Urothelium cell line (cell line): ENCODE measurements at places on chromosomes 13 and 19.
A peak's percentile ranks its signal among the peaks of the same experiment; 100 is the strongest.

DNA sequence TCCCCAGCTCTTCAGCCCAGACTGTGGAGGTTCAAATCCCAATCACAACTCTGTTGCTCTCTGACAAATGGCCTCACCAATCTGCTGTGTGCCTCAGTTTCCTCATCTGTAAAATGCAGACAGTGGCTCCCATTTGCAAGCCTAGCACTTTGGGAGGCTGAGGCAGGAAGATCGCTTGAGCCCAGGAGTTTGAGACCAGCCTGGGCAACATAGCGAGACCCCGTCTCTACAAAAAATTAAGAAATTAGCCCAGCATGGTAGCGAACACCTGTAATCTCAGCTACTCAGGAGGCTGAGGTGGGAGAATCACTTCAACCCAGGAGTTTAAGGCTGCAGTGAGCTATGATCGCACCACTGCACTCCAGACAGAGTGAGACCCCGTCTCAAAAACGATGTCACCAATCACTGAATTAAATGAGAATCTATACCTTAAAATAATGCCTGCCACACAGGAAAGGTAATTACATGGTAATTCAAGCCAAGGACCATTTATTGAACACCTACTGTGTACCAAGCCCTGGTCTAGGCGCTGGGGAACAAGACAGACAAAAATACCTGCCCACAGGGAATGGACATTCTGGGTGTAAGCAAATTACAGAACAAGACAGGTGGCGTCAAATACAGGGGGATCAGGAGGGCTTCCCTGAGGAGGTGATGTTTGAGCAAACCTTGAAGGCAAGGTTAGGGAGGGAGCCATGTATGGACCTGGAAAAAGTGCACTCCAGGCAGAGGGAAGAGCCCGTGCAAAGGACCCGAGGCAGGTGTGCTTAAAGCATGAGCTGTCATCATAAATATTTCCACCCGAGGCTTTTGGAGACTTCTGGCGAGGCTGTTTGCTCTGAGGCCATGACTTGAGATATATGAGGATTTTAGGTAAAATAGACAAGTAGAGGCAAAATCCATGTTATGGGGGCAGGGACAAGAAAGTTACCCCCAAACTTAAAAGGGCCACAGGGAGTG lies 7.7 kb downstream of the NR2F6 start:
- no peak for DNase-seq

- DNase-seq: peak; percentile 98
These were observed at the start of gene ZNF223 for GRCh38 chr19:44051650-44052402. TSS of gene ZNF223 (plus strand) at chr19:44052036. CDS start at chr19:44055177, 3,141 bp downstream.

DNA sequence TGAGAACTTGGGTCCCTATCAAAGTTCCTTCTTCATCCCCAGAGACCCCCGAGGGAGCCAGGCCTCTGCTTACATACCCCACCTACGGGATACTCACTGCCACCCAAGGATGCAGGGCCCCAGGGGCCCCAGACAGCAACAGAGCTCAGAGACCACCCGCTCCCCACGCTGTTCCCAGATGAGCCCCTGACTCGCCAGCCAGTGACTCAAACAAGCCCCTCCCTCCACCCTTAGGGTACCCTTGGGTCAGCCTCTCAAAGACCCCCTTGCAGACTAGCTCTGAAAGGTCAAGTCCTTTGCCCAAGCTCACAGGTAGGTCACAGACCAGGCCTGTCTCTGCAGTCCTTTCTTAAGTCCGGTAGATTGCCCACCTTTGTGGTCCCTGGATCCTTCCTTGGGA lies 45.7 kb downstream of the CD320 start:
- DNase-seq: no peak

DNA sequence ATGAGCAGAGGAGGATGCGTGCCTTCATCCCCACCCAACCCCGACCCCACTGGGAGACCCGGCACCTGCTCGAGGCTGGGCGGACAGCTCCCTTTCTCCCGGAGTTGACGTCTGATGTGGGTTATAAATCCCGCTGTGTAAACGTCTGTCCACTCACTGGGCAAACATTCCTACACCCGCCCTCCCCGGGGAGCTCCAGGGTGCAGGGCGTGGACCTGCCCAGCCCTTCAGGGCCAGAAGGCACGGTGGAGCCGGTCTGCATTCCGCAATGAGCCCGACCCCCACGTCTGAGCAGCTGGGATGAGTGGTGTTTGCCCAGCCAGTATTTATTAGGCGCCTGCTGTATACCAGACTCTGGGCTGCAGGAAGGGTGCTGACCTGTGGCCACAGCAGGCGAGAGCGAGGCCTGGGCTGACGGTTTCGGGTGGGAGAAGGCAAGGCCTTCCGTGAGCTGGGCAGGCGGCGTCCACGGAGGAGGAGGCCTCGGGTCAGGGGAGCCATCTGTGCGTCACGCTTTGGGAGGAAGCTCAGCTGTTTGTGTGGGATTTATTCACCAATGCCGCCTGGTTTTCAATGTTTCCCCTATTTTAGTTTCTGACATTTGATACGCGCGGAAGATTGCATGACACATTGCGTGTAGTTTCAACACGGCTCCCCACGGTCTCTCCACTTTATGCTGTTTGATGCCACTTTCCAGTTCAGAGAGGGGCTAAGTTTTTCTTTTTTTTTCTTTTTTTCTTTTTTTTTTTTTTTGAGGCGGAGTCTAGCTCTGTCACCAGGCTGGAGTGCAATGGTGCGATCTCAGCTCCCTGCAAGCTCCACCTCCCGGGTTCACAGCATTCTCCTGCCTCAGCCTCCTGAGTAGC lies 2.0 kb downstream of the MISP start:
- DNase-seq: peak; percentile 87

DNA sequence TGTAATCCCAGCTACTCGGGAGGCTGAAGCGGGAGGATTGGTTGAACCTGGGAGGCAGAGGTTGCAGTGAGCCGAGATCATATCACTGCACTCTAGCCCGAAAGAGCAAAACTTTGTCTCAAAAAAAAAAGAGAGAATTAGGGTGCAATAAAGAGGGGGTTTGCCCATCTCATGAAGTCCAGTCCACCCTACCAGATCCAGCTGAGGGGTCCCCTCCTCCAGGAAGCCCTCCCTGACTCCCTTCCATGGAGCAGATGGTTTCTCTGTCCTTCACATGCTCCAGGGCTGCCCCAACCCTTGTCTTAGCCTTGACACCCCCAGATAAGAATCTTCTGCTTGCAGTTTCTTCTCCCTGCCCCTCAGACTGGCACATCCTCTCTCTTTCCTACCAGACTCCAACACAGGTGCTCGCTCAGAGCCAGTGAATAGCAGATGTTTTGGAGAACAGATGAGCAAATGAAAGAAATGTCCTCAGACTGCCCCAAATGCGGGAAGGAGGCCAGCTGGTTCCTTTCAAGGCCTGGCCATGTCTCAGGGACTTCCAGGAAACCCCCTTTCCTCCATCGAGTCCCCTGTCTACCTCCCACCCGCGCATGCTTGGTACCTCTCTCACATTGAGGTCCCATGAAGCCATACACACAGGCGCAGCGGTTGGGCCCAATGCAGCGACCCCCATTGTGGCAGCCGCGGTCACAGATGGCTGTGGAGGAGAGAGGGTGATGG lies 5.0 kb downstream of the FBN3 start:
- no peak for DNase-seq

DNA sequence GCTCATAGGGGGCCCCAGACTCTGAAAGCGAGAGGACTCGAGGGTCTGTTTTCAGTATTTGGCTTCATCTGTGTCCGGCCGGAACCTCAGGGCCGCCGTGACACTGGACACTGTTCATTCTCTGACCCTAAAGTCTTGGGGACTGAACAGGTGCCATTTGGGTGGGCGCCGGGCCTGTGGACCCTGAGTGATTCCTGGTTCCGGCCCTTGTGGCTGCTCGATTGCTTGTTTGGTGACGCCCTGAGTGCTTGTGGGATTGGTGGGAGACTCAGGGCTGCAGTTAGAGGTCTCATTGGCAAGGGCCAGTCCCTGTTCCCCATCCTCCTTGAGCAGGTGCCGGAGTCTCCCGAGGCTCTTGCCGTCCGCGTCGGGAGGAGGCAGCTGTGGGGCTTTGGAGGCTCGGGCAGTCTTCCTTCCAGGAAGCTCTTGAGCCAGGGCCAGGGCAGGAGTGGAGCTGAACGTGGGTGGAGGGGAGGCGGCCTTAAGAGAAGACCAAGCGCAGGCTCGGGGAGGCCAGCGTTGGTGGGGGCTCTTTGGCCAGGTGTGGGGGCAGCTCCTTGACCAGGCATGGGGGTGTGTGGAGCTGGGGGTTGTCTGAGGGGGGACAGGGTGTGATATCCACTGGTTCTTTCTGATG lies 4.7 kb downstream of the PTBP1 start:
- no peak for DNase-seq

- DNase-seq: no peak
These were observed 1.8 kb upstream of the USE1 start for GRCh38 chr19:17213334-17213733.

DNA sequence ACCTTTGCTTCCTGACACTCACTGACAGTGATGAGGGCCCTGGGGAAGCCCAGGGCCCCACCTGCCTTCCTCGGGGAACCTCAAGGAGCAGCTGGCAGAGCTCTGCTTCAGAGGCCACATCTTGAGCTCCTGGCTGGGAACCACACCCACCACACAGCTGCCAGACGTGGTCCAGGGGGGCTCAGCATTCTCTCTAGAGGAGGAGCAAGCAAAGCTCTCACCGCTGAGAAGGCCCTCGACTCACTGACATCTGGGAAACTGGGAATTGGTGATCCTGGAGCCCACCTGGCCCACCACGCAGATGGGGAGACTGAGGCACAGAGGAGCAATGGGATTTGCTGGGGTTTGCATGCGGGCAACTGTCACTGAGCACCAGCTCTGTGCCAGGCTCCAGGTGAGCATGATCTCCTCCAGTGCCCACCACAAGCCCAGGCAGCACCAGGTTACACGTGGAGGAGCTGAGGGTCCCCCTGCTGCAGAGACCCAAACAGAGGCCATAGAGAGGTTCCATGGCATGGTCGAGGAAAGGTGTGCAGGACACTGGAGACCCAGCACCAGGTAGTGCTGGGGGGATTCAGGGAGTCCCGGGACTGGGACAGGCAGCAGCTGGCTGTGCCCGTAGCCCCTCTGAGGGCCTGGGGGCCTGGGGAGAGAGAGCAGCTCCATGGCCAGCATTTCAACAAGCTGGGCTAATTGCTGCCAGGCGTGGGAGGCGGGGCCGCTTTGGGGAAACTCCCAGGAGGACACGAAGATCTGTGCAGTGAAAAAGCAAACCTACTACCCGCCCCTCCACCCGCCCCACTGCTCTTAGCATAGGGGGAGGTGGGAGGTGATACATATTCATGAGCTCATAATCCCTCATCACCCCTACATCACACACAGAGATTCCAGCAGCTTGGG lies 33.4 kb downstream of the PEPD start:
- no peak for DNase-seq

- DNase-seq: no peak
These were observed 143.9 kb downstream of the PCDH9 start for GRCh38 chr13:67086260-67086659.

DNA sequence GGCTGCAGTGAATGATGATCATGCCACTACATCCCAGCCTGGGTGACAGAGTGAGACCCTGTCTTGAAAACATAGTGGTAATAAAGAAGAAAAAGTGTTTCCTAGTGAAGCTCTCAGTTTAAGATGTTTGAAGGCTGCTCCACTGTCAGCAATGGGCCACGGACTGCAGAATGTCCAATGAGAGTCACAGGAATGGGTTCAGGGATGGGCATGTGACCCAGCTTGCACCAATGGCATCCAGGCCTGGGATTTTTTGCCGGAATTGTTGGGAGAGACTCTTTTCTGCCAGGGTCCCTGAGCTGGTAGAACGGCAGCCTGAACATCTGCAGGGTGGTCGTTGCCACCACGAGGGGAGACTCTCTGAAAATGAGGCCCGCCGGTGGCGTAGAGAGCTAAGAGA lies 6.3 kb downstream of the SHISA7 start:
- no peak for DNase-seq

- DNase-seq: no peak
These were observed 17.0 kb upstream of the PIK3R2 start for GRCh38 chr19:18135712-18136584.

DNA sequence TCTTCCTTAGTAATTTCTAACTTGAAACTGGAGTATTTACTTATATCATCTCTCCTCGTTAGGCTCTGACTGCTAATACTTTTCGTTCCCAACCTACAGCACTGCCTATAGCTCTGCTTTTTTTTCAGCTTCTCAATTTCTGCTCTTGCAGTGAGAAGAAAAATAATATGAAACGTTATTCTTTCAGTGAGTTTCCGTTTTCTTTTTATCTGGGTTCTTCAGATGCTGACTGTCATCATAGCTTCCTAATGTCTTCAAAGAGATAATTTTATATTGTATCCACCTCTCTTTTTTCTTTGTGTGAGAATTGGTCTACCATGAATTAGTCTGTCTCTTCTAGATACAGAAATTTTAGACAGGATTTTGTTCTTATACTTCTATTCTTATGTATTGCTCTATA lies 454.9 kb downstream of the LMO7 start:
- DNase-seq: no peak

DNA sequence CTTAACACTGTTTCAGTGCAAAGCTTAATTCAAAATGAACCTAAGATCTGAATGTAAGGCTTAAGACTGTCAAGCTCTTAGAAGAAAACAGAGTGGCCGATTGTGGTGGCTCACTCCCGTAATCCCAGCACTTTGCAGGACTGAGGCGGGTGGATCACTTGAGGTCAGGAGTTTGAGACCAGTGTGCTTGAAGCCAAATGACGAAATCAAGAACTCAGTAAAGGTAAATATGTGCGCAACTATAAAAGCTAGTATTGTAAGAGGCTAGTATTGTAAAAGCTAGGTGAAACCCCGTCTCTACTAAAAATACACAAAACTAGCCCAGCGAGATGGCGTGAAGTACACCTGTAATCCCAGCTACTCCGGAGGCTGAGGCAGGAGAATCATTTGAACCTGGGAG lies 12.7 kb downstream of the ATP4B start:
- no peak for DNase-seq

- DNase-seq: peak; percentile 18
These were observed 688 bp downstream of the ZNF225 start for GRCh38 chr19:44113784-44114390.

GRCh38 chr13:95957331-95957730 lies 95.9 kb downstream of the UGGT2 start:
- no peak for DNase-seq

DNA sequence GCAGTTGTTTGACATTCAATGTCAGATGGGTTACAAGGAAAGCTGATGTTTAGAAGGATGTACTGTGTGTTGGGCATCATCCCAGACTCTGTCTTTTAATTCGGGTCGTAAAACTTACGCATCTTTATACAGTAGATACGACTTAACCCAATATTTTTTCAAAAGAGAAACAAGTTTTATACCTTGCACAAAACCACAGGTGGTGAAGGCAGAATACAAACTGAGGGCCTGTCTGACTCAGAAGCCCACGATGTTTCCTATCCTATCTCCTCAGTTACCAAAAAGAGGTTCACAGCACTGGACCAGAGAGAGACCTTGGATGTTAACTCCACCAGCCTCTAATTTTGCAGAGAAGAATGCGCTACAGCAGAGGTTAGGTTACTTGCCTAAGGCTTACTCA lies 477.0 kb downstream of the FOXO1 start:
- no peak for DNase-seq

- DNase-seq: no peak
These were observed 38.5 kb upstream of the TFDP1 start for GRCh38 chr13:113545931-113546516.
